SK-N-SH (cell line): ENCODE measurements at places on chromosomes 12 and 14.

DNA sequence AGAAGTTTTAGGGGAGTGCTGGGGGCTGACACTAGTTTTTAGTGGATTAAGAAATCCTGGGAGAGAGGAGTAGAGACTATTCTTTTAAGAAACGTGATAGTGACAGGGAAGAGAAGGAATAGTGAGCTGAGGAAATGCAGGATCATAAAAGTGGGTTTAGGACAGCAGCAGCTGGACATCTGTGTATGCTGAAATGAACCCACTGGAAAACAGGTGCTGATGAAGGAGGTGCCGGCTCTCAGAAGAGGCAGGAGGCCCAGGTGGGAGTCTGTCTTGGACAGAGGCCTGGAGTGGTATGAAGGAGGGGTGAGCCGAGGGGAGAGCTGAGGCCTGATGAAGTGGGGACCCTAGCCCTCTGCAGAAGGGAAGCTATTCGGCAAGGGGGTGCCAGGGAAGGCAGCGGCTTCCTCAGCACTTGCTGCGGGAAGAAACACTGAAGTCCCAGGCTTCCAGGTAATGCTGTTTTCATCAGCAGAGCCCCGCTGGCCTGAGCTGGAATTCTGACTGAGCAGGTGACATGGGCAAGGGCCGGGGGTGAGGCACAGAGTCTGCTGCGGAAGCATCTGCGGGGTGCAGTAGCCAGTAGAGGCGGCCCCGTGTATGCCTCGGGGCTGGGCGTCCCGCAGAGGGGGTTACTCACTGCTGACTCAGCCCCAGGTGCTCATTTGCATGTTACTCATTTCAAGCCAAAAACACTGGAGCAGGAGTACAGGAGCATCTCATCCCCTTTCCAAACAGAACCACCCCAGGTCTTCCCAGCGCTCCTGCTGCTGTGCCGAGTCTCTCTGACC is 89.7 kb downstream of the TMCC3 start:
- DNase-seq: no peak

DNA sequence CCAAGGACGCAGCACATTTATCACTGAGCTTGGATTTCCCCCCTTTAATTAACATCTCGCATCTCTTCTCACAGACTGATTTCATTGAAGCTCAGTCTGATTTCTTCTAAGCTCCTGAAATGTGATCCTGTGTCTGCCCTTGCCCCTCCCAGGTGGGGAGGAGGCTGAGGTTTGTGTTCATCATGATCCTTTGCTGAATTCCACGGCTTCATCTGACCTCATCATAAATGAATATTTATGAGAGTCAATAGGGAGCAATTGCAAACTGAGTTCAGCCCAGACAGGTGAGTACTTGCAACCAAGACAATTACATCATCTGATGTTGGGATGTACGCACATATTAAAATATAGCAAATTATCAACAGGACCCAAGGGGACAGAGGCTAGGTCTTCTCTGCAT is 72.4 kb downstream of the MAP1LC3B2 start:
- DNase-seq: no peak

- no peak for DNase-seq
Observed at GRCh38 chr14:28570391-28570790, 196.2 kb upstream of the FOXG1 start.

- DNase-seq: no peak
Observed at GRCh38 chr14:49857427-49858003, 4.9 kb upstream of the NEMF start.

- DNase-seq: no peak
Observed at GRCh38 chr12:52622349-52622748, 4.0 kb upstream of the KRT73 start.

GRCh38 chr12:39406262-39406661 is 36.7 kb downstream of the KIF21A start:
- no peak for DNase-seq

- DNase-seq: no peak
Observed at GRCh38 chr14:41548666-41549065, 58.0 kb upstream of the LRFN5 start.

DNA sequence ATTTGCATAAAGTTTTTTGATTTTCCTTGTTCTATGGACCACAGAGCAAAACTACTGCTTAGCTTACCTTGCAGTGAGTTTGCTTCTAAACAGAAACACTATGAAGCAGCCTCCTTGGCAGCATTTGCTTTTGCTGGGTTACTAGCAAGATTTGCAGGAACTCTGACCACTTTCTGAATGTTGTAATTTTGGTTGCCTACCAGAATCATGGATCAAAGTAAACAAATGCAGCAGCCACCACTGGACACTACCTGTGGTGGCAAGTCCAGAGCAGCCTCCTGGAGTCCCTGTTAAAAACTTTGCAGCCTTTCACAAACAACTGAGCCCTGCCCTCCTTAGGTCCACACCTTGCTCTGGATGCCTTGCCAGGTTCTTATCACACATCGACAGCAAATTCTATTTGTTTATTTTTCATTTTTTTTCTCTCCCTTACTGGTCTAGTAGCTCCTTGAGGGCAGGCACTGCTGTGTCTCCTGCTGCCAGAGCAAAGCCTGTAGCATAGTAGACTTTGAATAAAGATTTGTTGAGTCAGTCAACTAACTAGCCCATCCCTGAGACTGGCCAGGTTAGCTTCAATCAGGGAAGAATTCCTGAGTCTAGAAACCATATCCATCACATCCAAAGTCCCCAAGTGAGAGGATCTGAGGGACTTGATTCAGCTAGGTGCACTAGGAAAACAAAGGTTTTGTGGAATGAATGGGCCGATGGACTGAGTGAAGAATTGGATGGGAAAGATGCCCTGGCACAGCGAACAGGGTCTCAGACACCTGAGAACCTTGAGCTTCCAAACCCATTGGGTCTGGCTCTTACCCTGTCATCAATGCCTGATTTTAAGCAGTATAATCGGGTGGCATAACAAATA is 5.7 kb downstream of the TTC6 start:
- DNase-seq: no peak

DNA sequence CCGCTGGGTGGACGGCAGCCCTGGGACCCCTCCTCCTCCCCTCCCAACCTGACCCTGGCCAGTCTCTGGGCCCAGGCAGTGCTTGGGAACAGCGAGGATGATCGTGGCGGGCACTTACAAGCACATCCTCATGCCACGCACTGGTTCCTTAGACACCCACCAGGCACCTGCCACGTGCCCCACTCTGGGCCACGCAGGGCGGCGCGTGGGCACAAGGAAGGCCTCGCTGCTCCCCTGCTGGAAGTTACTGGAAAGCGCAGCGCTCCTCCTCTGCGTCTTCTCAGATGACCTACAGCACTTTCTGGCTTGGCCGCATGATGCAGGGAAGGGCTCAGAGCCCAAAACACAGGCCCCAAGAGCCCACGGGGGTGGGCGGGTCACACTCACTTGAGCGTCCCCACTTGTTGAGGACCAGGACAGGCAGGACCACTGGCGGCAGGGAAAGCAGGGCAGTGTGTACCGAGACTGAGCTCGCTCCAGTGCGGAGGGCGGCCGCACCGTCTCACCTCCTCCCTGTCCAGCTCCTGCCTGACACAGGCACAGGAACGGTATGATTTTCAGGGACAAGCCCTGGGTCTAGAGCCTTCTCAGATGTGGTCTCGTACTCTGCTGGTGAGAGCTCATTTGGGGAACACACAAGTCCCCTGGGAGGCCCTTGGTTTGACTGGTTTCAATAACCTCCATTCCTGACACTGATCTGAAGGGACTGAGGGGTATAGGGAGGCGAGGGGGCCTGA is 128.3 kb upstream of the EVL start:
- DNase-seq: no peak

DNA sequence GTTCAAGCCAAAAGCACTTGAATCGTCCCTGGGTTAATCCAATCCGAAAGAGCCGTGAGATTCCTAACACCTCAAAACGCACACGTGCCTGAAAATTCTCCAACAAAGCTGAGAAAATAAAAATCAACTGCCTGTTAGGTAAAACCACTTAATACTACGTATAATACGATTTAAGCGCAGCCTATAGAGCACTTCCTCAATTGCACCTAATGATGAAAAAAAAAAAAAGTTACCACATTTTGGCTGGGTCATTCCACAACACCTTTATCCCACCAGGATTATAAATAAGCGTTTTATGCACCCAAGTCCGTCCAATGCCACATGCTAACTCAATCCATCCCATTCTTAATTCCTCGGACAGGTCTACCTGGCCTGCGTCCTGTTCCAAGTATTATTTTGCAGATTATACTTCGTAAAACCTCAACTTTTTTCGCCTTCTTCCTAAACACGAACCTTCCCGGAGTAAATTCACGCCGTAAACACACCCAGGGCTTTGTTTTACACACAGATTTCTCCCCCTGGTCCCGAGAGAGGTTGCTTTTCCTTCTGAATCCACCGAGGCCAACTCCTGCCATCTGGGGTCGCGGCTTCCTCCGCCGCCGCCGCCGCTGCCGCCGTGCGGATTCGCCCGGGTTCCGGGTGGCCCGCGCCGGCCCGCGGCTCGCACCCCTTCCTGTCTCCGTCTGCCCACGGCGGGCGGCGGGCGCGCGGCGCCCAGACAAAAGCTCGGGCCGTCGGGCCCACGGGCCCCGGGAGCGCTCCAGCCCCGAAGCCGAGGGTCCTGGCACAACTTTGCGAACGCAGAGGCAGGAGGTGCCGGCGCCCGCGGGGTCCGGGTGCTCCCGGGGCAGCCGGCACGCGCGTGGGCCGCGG is 66.2 kb downstream of the RNF34 start:
- DNase-seq: peak; percentile 75

- no peak for DNase-seq
Observed at GRCh38 chr12:131634037-131634436, 76.9 kb upstream of the SFSWAP start.

GRCh38 chr12:126607157-126607556 is 1541.9 kb downstream of the AACS start:
- DNase-seq: no peak

DNA sequence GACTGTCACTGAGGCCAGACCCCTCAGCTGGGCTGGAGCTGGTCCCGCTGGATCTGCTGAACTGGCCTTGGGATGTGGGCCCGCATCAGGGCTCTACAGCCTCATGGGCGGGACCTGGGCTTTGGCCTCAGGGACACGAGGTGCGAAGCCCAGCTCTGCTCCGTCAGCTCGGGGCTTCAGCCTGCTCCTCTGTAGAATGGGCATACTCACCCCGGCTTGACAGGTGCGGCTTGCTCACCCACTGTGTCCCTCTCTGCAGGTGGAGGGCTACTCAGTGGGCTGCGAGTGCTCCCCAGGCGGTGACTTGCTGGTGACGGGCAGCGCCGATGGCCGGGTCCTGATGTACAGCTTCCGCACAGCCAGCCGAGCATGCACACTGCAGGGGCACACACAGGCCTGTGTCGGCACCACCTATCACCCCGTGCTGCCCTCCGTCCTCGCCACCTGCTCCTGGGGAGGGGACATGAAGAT is 57.6 kb downstream of the BEGAIN start:
- DNase-seq: no peak

- DNase-seq: no peak
Observed at GRCh38 chr12:101599311-101599710, 4.5 kb downstream of the MYBPC1 start.
